ENCODE measurements at places on chromosomes 11 and 22.
A peak's percentile ranks its signal among the peaks of the same experiment; 100 is the strongest.

- H3K4me3 ChIP-seq, result no peak overlapping the region
- no peaks in the 10 kb centered on the region for H3K27me3 ChIP-seq
- no peak overlapping the region for H3K27ac ChIP-seq
- peaks cover 6% of the 10 kb centered on the region for H3K36me3 ChIP-seq
These were observed 22.4 kb downstream of the ENDOD1 start for GRCh38 chr11:95111923-95112540.

DNA sequence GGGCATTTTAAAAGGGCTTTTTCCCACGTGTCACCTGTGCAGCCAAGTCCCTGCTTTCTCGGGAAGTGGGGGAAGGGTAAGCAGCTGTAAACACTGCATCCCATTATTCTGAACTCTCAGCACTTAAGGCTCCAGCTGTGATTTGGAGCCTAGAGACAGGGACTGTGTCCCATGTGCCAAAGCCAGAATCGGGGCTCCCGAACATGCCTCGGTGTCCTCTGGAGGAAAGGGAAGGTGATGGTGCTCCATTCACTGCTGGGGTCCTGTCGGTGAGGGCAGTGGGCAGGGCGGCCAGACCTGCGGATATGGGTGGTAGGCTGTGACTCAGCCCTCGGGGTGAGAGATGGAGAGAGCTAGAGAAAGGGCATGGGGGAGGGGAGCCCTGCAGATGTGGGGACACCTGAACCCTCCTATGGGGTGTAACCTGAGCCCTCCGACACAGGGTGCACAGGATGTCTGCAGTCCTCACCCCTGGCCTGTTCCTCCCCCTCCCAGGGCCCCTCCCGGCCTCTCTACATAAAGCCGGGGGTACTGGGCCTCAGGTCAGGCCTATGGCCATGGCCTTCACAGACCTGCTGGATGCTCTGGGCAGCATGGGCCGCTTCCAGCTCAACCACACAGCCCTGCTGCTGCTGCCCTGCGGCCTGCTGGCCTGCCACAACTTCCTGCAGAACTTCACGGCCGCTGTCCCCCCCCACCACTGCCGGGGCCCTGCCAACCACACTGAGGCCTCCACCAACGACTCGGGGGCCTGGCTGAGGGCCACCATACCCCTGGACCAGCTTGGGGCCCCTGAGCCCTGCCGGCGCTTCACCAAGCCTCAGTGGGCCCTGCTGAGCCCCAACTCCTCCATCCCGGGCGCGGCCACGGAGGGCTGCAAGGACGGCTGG lies 31.8 kb downstream of the CAPN1 start:
- H3K4me3 ChIP-seq, result no peak overlapping the region
- H3K27ac ChIP-seq, result no peak overlapping the region
- no peak for DNase-seq
- no peaks in the 10 kb centered on the region for H3K27me3 ChIP-seq
- peaks cover 26% of the 10 kb centered on the region for H3K36me3 ChIP-seq
- H3K4me1 ChIP-seq, result no peaks in the 10 kb centered on the region

DNA sequence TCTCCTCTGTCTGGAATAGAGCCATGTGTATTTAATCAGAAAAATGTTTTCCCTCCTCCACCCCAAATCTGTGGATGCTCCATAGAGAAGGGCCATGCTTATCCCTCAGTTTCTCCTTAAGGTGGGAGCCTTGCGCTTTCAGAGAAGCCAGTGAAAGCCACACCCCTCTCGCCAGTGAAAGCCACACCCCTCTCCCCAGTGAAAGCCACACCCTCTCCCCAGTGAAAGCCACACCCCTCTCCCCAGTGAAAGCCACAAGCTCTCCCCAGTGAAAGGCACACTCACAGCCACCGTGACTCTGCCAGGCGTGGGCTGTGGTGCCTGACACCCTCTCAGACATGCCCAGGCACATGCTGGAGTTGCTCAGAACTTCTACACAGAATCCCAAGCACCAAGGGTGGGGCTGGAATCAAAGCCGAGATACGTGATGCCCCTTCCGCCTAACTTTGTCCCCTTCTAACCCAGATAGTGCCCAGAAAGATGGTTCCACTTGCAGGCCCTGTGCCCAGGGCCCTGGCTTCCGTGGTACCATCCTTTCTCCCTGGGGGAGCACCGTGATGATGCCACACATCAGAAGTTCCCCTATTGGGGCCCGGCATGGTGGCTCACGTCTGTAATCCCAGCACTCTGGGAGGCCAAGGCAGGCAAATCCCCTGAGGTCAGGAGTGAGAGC lies 16.5 kb upstream of the PRR5 start:
- no peaks in the 10 kb centered on the region for H3K27me3 ChIP-seq
- no peaks in the 10 kb centered on the region for H3K36me3 ChIP-seq
- peak; percentile 87 for DNase-seq
- peaks cover 8% of the 10 kb centered on the region for H3K4me1 ChIP-seq
- H3K4me3 ChIP-seq, result no peak overlapping the region
- no peak overlapping the region for H3K27ac ChIP-seq

DNA sequence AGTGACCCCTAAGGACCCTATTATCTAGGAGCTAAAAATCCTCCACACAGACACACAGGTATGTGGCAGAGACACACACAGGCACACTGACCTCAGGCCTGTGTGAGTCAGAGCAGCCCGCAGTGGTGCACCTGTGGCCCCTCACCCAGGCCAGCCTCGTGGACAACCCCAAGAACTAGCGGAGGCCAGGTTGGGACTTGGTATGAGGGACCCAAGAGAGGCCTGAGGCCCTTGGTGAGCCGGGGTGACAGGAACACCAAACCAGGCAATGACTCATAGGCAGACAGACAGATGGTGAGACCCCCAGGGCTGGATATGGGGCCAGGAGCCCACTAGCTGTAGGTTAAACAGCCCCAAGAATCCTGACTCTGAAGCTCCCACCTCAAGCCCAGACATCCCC lies 6.0 kb downstream of the CASTOR1 start:
- peak overlapping the region; percentile 94 for H3K27ac ChIP-seq
- DNase-seq, result peak; percentile 45
- no peak overlapping the region for H3K4me3 ChIP-seq
- H3K36me3 ChIP-seq, result peaks cover 44% of the 10 kb centered on the region
- peaks cover 82% of the 10 kb centered on the region for H3K4me1 ChIP-seq
- no peaks in the 10 kb centered on the region for H3K27me3 ChIP-seq

DNA sequence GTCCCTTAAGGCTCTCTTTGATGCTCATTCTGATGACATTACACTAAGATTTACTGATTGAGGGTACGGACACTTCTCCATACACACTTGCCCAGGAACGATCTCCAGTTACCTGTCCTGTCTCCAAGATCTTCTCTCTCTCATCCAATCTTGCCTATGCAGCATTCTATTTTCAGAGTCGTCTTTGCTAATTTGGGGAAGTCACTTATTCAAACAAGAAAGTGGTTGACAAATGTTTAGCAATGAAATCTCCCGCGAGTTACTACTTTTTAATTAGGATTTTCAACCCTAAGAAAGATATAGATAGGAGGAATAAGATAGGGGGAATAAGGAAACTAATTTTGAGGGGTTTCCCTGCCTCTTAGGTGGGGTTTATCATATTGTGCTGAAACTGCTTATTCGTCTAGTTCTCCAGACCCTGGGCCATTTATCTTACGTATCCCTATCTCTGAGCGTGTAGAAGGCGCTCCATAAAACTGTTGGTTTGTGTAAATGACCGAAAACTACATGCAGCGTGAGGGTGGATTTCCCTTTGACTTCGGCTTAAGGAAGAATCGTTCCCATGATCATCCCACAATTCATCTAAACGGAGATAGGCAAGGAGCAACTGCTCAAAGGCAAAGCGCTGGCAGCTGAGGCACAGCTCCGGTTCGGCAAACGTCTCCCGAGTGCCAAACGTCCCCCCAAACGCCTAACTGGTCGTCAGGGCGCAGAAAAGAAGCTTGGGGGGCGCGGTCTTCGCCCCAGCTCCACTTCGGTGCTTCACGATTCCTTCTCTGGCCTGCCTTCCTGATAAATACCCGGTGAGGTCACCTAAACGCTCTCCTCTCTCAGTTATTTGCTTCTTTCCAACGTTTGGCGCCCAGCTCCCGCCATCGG lies 804 bp downstream of the APIP start:
- peaks cover 16% of the 10 kb centered on the region for H3K36me3 ChIP-seq
- peak overlapping the region; percentile 91 for H3K27ac ChIP-seq

DNA sequence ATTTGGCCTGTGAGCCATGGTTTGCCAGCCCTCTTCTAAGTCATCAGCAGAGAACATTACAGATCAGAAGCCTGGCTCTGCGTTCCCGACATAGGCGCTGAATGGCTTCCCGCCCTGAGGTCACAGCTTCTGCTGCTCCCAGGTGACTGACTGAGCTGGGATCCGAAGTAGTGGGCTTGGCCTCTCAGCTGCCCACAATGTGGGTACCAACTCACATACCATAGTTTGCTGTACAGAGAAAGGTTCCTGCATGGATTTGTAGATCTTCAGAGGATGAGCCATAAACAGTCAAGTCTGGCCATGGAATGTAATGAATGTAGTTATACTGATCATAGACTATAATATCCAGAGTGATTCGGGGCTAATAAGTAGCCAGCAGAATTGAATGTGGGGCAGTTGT lies 42.6 kb downstream of the TEAD1 start:
- no peak for DNase-seq
- H3K4me3 ChIP-seq, result no peak overlapping the region
- no peak overlapping the region for H3K27ac ChIP-seq
- no peaks in the 10 kb centered on the region for H3K36me3 ChIP-seq
- peaks cover 21% of the 10 kb centered on the region for H3K4me1 ChIP-seq

DNA sequence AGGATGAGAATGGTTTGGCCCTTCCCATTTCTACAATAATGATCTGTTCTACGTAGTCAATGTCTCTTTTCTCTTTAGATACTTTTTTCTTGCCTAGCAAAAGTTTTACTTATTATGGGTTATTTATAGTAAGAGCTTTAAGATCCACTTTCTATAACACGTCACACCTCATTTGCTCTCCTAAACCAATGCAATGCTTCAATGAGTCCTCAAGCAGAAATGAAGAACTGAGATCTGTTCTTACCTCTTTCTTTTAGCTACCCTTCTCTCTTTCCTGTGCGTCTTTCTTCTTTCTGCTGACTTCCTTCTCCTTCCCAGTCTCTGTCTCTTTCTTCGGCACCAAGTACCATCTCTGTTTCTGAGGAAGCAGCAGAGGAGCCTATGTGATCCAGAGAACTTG lies 61.8 kb downstream of the SNX19 start:
- H3K27me3 ChIP-seq, result no peaks in the 10 kb centered on the region
- no peaks in the 10 kb centered on the region for H3K4me1 ChIP-seq
- no peak for DNase-seq
- H3K27ac ChIP-seq, result no peak overlapping the region
- no peaks in the 10 kb centered on the region for H3K36me3 ChIP-seq

GRCh38 chr11:125418396-125418795 lies 77.7 kb downstream of the FEZ1 start:
- no peaks in the 10 kb centered on the region for H3K36me3 ChIP-seq
- H3K27me3 ChIP-seq, result peaks cover 4% of the 10 kb centered on the region

DNA sequence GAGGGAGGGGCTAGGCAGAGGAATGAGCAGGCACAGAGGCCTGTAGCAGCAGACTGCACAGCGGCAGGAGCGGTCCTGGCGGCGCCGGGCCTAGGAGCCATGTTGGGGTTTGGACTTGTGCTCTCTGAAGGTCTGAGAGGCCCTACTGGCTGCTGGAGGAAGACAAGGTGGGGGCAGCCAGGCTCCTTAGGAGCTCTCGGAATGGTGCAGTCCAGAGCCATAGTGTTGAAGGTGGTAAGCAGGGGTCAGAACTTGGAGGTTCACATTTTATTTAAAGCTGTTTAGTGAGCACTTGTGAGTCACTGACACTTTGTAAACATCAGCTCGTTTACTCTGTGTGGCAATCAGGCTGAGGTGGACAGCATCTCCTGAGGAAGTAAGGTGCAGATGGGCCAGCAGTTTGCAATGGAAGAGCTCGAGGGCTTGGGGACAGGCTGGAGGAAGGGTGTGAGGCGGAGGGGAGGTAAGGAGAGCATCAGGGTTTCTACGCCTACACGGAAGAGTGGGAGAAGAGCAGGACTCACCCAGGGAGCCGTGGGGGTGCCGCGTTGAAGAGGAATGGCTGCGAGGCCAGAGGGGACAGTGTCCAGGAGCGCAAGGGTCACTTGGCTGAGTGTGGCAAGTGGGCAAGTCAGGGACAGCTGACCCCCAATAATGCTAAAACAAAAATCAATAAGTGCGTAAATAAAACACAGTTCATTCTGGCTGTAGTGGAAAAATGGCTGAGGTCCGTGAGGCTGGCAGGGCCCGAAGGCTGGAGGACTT lies 10.0 kb upstream of the TMEM191C start:
- DNase-seq, result no peak
- H3K36me3 ChIP-seq, result no peaks in the 10 kb centered on the region
- H3K27ac ChIP-seq, result no peak overlapping the region
- H3K4me1 ChIP-seq, result no peaks in the 10 kb centered on the region
- H3K4me3 ChIP-seq, result no peak overlapping the region

DNA sequence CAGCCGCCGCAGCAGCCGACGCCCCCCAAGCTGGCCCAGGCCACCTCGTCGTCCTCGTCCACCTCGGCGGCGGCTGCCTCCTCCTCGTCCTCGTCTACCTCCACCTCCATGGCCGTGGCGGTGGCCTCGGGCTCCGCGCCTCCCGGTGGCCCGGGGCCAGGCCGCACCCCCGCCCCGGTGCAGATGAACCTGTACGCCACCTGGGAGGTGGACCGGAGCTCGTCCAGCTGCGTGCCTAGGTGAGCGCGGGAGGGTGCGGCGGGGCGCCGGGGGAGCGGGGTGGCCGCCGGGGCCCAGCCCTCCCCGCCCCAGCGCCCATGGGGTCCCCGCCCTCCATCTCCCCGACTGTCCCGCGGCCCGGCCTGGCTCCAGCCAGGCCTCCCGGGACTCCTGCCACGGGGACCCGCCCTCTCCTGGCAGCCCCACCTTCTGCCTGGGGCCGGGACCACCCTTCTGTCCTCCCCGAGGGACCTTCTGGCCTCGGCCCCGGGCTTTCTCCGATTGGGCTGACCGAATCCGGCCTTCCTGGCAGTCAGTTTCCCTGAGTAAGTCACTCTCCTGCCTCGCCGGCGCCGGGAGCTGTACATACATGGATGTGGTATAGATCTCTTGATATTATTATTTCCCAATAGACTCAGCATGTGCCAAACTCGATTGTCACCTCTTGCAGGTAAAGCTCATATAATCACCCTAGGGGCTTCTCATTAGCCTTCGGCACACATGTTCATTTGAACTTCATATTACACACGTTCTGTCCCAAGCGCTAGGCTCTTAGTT lies 720 bp downstream of the PACS1 start:
- H3K27me3 ChIP-seq, result no peaks in the 10 kb centered on the region
- peak overlapping the region; percentile 45 for H3K27ac ChIP-seq
- no peak for DNase-seq
- H3K4me3 ChIP-seq, result peak overlapping the region; percentile 77

DNA sequence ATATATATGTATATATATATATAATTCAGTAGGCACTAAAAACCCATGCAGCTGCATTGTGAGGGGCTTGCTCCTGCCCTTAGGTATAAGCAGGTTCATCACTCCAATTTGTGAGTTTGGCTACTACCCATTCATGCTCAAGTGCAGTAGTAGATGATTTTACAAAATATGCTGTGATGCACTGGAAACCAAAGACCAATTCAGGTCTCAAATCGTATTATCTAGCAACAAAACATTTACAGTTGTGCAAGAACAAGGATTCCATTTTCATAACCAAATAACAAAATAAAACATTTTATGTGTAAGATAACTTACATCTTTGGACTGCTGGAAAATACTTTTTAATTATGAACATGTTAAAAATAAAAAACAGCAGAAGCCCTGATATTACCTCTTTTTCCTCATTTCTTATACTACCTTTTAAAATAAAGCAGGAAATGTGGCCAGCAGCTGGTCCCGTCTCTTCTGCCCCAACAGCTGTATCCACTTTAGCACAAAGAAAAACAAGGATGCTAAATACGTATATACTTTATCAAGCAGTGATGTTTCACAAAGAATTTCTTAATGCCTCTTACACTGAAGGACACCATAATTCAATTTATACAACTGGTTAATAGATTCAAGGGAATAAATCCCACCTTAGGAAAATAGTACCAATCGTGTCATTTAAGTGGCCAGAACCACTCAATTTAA lies 2.8 kb downstream of the CREBZF start:
- no peak for DNase-seq
- no peaks in the 10 kb centered on the region for H3K27me3 ChIP-seq
- peak overlapping the region; percentile 13 for H3K27ac ChIP-seq
- H3K36me3 ChIP-seq, result peaks cover 68% of the 10 kb centered on the region

All from DND-41 (cell line).